RWPE1 (cell line): ENCODE measurements at places on chromosomes 5 and 9.
A peak's percentile ranks its signal among the peaks of the same experiment; 100 is the strongest.

GRCh38 chr5:117731446-117731845 is 1156.8 kb upstream of the SEMA6A start:
- no peak for DNase-seq

- DNase-seq, result no peak
These were observed 899.5 kb downstream of the TLE1 start for GRCh38 chr9:80789831-80790230.

DNA sequence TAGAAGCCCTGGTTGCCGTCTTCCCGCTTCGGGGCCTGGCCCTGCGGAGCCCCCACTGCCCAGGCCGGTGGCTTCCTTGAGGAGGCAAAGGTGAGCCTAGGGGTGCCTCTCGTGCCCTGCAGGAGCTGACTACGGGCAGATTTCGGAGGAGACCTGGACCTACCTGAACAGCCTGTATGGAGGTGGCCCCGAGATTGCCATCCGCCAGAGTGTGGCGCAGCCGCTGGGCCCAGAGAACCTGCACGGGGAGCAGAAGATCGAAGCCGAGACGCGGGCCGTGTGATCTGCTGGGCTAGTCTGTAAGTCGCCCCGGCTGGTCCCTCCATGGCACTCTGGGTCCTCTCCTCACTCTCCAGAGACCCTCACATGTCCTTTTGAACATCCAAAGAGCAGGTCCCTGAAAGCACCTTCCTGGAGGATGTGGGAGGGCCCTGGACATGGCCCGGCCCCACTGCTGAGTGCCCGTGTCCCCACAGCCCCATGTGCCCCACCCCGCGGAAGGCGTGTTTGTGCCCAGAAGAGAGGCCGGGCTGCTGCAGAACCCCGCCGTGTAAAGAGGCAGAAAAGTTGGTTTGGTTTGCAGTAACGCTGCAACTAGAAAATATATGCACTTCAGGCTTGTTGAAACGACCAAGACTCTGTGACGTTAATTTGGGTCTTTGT is 44.9 kb downstream of the USP20 start:
- no peak for DNase-seq

GRCh38 chr9:131046093-131046380 is 37.1 kb downstream of the LAMC3 start:
- no peak for DNase-seq

- DNase-seq, result no peak
These were observed 133.5 kb upstream of the DAP start for GRCh38 chr5:10894445-10895054.

DNA sequence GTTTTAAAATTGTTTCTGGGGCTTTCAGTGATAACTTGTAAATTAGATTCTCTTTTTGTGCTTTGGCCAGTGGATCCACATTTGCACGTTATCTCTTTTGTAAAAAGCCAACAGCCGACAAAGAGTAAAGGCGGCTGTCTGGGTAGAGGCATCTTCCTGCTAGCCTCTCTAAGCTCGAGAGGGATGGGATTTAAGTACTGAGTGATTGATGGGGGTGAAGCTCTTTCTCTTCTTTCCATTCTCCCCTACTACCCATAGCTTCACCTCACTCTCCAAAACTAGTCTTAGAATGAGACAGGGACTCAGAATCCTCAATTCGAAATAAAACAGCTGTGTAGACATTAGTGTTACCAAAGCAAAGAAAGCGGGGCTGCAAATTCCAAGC is 3.4 kb downstream of the PBX3 start:
- peak; percentile 35 for DNase-seq

DNA sequence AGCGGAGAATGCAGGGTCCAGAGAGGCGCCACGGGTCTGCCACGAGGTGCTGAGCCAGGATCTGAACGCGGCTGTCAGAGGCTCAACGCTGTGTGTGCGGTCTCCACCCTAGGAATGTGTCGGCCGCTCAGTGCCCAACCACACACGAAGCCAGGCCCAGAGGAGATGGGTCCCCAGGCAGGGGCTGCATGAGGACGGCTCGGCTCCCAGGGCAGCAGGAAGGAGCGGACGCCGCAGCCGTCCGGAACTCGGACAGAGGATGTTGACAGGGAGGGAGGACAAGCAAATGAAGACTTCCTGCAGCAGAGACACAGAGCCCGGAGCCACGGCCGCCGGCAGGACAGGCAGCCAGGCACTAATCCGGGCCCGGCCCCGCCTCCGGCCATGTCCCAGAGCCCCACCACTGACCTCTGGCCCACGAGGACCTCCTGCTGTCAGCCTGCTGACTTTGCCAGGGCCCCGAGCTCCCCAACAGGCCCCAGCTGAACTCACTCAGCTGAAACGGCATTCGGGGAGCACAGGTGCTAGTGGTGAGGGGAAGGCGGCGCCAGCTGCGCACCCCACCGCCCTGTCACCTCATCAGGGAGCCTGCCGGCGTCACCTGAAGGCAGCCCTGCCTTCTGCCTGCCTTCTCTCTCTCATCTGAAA is 12.7 kb downstream of the VAV2 start:
- DNase-seq, result no peak
